ENCODE measurements at places on chromosomes 6 and 20.

DNA sequence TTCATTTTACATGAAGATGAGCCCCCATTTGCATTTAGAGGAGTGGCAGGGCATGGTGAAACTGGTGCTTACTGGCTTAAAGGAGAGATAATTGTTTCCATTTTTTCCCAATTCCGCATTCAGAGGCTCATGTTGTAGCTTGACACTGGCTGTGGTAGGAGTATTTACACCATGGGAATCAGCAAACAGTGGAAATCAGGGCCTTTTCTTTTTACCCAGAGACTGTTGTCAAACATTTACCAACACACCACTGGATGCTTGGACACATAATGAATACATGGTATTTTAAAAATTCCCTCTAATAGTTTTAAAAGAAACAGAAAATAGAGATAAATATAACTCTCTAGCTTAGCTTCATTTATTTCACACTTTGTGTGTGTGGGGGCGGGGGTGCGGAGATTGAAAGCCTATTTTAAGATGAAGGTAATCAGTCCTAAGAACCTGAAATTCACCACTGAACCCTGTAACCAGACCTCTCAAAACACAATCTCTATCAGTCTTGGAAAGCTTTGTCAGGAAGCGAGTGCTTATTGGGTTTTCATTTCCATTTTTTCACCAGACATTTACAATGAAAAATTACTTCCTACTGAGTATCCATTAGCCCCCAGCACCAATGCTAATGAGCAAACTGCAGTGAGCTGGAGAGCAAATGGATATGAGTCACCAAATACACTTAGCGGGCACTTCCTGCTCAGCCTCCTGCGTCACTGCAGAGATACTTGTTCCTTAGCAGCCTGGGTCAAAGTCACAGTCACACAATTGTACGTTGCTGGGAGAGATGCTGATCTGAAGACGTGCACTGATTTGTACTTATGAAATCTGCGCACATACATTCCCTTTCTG is 532.0 kb downstream of the BCKDHB start:
- DNase-seq: no peak

GRCh38 chr6:131412960-131413830 is 159.8 kb upstream of the ARG1 start:
- no peak for DNase-seq

DNA sequence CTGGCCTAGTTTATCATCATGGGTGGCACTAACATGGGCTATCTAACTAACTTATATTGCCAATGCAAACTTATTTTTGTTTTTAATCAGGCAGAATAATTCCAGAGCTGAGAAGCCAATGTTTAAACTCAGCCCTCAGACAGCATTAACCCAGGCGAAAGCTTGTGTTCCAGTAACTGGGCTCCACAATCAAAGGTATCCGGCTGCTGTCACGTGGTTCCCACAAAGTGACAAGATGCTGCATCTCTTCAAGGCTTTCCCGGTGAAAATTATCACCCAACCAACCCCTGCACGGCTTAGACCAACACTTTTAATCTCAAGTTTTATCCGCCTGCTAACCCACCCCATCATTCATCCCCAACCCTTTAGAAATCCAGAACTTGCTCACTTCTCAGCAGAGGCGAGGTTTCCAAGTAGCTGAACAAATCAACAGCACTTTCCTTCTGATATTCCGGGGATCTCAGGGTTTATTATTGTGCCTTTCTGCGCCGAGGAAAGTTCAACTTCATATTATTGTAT is 885 bp downstream of the MTCL3 start:
- no peak for DNase-seq

DNA sequence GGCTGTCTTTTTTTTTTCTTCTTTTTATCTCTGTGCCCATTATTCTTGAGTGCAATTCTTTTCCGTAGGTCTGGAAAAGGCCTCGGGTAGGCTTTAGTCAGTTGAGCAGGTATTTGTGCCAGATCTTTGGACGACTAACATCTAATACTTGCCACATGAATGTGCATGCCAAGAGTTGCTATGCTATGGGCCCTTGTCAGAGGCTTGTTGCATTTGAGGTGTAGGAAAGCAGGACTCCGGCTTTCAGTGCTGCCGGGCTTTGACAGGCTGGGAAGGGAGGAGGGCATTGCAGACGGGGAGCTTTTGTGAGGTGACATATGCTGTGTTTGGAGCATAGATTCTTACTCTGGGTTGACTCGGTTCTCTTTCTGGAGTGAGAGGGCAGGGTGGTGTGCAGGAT is 10.2 kb downstream of the LRRC1 start:
- no peak for DNase-seq

- no peak for DNase-seq
Measured at GRCh38 chr6:19759117-19759880, 77.9 kb upstream of the ID4 start.

GRCh38 chr20:21134883-21135493 is 9.1 kb downstream of the KIZ start:
- DNase-seq: no peak

- DNase-seq: no peak
Measured at GRCh38 chr20:61934716-61935530, 130.8 kb downstream of the TAF4 start.

DNA sequence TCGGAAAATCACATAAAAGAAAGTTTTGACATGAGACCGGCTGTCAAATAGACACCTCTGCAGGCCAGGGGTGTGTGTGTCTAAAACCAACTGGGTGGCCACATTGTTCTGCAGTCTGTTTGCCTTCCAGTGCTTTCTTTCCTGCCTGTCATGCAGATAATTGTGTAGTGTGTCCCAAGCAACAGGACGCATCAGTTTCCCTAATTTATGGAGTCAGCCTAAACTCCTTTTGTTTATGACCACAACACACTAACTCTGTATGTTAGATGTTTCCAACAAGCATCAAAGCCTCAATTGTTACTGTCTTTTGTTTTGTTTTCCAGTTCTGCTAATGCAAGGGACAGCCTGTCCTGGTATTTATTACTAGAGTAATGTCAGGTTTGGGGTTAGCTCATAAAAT is 205.7 kb downstream of the ATXN1 start:
- DNase-seq: no peak

DNA sequence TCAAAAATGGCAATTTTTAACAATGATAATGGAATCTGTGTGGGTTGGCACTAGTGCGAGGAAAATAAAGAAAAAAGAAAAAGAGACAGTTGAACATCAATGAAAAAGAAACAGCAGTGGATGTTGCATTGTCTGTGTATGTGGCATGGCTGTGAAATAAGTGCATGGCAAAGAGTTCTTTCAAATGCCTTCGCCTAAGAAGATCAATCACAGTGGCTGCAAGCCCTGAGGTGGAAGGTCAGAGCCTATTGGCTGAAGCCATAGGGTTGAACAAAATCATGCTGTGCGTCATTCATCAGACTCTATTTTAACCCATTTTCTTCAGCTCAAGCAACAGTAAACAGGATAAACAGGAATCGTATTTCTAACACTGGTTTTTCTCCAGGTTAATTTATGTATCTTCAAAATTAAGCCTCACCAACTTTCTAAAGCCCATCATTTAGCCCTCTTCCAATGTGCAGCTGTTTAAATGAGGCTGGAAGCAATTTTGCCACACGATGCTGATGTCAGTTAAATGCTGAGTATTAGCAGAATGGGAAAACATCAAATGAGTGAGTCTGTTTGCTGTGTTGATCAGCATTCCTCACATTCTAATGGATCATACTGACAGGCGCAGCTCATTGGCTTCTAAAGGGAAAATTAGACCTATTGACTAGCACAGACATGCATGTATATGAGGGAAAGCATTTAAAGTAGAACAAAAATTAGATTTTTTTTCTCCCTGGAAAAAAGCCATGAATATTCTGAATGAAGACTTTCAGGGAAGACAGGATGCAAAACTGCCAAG is 955.9 kb upstream of the EYS start:
- DNase-seq: no peak

GRCh38 chr6:71579902-71580301 is 291.3 kb downstream of the OGFRL1 start:
- no peak for DNase-seq

- DNase-seq: no peak
Measured at GRCh38 chr6:103819509-103819908, 1040.2 kb downstream of the HACE1 start.

GRCh38 chr20:17941087-17941825 is 27.3 kb downstream of the SNX5 start:
- no peak for DNase-seq

GRCh38 chr20:22805219-22805618 is 220.8 kb upstream of the FOXA2 start:
- DNase-seq: no peak

DNA sequence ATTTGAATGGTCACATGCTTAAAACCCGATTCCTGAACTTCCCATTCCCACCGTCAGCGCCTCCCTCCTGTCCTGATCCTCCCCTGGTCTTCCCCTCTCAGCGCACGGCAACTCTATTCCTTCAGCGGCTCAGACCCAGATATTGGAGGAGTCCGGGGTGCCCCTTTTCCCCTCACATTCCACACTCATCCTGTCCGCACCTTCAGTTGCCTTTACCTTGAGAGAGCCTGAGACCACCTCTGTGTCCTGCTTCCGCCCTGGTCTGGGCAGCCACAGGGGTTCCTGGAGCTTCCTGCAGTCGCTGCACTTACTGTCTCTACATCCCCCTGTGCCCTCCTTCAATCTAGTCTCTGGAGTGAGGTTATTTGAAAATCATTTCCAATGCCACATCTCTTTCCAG is 193.4 kb downstream of the BCAS1 start:
- DNase-seq: no peak

- no peak for DNase-seq
Measured at GRCh38 chr20:34216382-34216742, 24.9 kb upstream of the ASIP start.

DNA sequence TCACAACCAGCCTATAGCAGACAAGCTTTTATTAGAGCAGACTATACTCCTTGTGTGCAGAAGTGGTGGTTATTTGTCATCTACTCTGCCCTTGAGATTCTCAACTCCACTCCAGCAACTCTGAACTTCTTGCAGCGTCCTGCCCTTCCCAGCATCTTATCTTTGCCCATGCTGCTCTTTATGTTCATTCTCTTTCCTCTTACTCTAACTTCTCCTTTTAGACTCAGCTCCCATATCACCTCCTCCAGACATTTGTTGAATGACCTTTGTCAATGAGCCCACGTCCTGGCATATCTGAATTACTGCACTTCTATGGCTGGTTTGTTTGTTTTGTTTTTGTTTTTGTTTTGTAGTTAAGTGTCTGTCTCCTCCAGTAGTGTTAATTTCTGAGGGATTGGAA is 81.2 kb downstream of the KCNQ5 start:
- no peak for DNase-seq

GRCh38 chr6:127190552-127190951 is 72.1 kb downstream of the RSPO3 start:
- no peak for DNase-seq

GRCh38 chr20:38833154-38833856 is 27.8 kb downstream of the PPP1R16B start:
- no peak for DNase-seq

- DNase-seq: no peak
Measured at GRCh38 chr20:46014517-46015396, 6.0 kb downstream of the MMP9 start.

DNA sequence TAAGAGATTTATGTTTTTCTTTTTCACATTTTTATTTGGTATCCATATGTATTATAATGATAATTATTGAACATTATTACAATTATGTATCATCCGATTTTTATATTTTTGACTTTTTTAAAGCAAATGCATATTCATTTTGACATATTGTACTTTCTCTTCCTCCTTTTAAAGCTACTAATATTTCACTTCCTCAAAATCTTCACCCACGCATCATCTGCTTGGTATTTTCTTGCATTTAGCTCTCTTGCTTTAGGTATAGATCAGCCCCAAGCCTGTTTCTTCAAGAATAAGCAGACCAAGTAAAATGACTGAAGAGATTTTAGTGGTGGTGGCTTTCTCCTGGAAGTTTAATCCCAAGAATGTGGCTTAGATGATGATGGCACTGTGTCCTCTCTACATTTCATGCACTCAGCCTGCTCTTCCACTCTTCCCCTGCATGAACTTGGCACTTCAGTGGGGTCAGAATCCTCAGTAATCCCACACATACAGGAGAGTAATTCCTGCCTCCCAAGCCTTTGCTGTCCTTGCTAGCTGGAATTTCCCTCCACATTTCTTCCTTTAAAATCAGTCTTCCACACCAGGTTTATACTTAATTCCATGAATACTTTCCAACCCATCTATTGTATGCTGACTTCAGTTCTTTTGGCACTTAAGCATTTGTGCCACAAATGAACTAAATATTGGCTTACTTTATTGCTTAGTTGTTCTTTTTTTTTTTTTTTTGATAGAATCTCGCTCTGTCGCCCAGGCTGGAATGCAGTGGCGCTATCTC is 8.2 kb downstream of the NCOA7 start:
- no peak for DNase-seq

GRCh38 chr20:57457243-57458095 is 66.3 kb downstream of the RBM38 start:
- DNase-seq: no peak

- no peak for DNase-seq
Measured at GRCh38 chr6:108114841-108115597, 40.5 kb upstream of the OSTM1 start.

DNA sequence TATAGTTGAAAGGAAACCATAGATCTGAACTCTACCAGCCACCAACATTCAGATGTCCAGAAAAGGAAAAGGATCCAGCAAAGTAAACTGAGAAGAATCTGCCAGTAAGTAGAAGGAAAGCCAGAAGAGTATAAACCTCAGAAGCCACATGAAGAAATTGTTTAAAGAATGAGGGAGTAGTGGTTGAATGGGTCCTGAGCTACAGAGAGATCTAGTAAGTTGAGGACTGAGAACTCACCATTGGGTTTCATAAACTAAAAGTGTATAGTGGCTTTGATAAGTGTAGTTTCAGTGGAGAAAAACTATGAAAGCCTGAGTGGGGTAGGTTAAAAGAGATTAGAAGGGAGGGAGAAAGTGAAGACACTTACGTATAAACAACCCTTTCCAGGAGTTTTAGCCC is 32.0 kb upstream of the SUMO4 start:
- no peak for DNase-seq

Data from stimulated activated CD8-positive, alpha-beta memory T cell treated with anti-CD3 and anti-CD28 coated beads, Interleukin-4, amount 100 ng/mL, for 1 hour (primary cell).